ENCODE measurements at places on chromosomes 2 and 18.

GRCh38 chr2:241673189-241673663, 13.4 kb downstream of the DTYMK start:
- no peak for DNase-seq

DNA sequence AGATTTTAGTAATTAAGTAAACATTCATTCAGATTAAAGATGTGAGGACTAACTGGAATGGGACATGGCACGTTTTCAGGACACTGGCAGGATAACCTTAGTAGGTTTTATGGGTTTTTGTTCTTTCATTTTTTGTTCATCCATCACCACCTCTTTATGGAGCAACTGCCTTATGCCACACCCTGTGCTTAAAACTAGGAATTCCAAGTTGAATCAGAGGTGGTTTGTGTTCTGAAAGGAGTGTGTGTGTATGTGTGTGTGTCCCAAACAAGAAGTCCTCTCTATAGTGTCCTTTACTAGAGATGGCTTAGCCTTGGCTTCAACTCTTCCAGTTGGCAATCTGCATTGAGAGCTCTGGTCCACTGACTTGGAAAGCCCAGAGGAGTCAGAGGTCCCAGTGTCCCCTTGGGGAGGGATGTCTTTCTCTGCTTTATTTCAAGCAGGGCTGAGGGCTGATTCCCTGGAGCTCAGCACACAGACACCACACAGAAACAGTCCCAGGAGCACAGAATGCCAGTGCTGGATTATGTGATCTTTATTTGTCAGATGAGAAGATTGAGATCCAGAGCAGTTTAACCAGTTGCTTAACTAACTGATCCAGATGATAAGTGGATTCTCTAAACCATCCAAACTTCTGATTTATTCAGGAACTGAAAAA, 25.2 kb downstream of the RHOB start:
- DNase-seq, result no peak

- no peak for DNase-seq
Observed at GRCh38 chr2:238425505-238425978, 1.2 kb upstream of the ASB1 start.

DNA sequence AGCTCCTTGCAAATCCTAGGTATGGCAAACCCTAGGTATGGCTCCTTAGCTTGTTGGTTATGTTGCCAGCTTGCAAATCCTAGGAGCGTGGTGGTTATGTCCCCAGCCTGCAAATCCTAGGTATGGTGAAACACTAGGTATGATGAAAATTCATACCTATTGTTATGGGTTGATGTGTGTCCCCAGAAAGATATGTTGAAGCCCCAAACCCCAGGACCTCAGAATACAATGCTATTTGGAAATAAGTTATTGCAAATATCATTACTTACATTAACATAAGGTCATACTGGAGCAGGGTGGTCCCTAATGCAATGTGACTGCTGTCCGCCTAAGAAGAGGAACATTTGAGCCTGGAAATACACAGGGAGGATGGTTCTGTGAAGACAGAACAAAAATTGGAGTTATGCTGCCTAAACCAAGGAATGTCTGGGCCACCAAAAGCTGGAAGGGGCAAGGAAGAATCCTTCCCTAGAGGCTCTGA, 220.8 kb downstream of the MYCN start:
- DNase-seq, result no peak

DNA sequence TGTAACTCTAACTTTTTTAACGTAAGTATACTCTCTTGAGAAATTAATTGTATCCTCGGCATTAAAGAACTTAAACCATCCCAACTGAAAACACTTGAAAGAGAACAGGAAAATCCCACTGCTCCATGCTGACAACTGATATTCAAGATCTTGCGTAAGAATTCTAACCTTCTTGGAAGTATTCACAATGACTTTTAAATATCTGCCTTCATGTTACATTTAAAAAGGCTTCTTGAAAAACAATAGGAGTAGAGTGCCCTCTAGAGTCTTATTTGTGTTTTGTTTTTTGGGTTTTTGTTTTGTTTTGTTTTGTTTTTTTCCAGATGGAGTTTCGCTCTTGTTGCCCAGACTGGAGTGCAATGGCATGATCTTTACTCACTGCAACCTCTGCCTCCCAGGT, 65.4 kb upstream of the DNAJC10 start:
- peak; percentile 25 for DNase-seq

- no peak for DNase-seq
Observed at GRCh38 chr2:46805401-46805951, 110.1 kb downstream of the MCFD2 start.

GRCh38 chr2:80530442-80531064, 226.0 kb upstream of the LRRTM1 start:
- DNase-seq, result no peak

GRCh38 chr2:22209545-22209944, 1085.8 kb downstream of the TDRD15 start:
- DNase-seq, result no peak

DNA sequence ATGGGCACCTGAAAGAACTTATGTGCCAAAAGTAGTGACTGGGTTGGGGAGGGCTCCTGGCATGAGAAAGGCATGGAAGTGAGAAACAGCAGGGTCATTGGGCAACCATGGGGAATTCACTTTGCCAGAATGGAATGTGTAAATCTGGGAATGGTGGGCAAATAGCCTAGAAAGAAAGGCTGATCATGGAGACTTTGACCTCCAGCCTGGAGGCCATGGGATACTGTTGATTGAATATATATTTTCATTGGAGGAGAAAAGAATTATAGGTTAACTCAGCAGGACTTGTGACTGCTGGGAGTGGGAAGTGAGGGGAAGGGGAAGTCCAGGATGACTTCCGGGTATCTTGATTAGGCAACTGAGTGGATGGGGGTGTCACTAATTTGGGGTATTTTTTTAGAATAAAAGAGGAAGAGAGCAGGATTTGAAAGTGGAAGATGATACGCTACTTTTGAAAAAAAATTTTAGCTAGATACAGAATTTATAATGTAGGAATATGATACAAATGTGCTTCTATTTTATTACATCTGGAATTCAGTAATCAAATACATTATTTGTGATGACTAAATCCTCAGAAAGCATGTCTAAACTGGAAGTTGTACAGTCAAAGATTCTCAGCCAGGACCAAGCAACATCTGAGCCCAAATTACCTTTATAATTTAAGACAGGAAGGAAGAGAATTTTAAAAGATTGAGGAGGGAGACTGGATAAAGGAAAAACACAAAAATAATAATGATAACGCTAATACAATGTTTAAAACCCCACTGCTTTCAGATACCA, 116.2 kb downstream of the GATA6 start:
- no peak for DNase-seq

- DNase-seq, result peak; percentile 73
Observed at GRCh38 chr2:10668402-10669012, 21.3 kb downstream of the NOL10 start.

DNA sequence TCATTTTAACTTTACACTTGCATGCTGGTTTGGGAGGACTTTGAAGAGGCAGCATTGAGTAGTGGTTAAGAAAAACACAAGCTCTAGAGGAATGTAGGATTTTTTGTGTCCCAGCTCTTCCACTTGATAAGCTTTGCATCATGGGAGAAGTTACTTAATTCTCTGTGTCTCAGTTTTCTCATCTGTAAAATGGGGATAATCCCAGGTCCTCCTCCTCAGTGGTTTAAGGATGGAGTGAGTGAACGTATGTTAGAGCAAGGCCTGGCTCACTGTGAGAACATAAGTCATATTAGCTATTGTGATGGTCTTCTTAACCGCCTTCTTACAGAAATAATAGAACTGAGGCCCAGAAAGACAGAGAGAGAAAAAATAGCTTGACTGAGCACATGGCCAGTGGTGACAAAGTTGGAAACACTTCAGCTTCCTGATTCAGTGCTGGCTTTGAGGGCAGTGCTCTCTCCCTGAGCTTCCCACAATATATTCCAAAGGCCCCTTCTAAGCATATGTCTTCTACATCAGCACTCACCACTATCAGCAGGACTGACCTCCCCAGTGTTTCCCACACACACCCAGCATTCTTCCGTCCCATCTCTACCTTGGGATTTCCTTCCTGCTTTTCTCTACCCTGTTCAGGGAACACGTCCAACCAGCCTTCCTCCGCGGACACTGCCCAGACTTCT, 214.9 kb upstream of the TNP1 start:
- DNase-seq, result no peak

DNA sequence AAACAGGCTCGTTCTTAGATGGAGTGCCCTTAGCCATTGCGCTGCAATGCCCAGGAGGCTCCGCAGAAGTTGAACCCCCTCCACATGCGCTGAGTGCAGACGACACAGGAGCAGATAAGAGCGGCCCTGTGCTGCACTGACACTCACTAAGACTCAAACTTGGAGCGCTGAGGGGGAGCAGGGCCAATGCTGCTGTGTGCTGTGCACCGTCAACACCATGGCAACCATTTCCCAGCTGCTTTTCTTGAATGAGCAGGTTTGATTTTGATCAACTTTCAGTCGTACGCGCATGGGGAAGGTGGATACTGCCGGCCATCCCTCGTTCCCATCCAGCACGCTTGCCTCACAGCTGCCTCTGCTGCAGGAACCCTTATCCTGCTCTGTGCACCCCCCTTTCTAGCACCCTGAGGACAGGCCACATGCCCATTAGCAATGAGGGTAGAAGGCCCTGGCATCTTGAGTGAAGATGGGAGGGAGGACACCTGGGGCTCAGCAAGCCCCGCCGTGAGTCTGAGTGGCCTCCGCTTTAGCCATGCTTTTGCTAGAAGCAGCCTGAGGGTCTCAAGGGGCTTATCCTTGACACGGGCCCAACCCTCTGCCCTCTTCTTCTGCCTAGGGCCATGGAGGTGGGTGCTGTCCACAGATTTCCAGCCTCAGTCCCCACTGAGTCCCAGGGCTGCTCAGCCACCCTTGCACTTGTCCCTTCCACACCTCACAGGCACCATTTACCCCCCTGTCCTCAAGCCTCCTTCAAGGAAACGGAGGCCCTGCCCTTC, 271.9 kb downstream of the PHLPP1 start:
- DNase-seq, result no peak

GRCh38 chr2:159695795-159696448, 16.4 kb upstream of the MARCHF7 start:
- no peak for DNase-seq

DNA sequence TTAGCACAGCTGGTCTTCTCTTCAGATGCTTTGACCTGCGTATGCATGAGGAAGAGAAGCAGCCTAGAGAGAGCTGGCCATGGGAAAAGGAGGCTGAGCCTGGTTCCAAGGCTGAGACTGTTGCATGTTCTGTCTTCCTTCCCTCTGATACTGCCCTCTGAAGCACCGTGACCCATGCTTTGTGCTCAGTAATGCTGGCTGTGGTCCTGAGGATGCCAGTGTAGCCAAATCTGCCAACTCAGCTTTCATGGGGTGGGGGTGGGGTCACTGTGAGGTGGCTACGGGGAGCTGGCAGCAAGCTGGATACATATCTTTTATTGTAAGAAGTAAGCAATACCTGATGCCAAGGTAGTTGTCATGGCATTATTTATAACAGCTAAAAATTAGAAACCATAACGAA, 41.5 kb downstream of the EPAS1 start:
- DNase-seq, result no peak

DNA sequence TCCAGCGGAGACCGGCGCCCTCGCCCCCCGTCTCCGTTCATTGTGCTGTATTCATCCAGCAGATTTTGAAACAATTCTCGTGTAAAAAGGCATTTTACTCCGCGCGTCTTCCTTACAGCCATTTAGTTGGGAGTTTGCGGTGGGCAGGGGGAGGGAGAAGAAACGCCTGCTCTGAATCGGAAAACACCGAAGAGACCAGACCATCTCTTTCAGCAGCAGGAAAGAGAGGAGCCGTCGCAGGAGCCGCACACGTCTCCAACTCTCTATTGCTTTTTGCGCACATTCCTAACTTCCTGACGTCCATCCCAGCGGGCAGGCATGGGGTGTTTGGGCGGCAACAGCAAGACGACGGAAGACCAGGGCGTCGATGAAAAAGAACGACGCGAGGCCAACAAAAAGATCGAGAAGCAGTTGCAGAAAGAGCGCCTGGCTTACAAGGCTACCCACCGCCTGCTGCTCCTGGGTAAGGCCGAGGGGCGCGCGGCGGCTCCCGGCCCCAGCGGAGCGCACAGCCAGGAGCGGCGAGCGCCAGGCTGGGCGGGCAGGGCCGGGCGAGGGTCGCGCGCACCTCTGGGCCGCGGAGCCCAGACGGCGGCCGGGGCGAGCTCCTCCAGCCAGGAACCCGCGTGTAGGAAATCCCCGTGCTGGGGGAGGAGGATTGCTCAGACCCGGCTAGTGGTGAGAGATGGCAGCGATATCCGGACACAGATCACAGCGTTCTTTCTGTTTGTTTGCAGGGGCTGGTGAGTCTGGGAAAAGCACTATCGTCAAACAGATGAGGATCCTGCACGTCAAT, 63.2 kb downstream of the GNAL start:
- DNase-seq, result peak; percentile 39

DNA sequence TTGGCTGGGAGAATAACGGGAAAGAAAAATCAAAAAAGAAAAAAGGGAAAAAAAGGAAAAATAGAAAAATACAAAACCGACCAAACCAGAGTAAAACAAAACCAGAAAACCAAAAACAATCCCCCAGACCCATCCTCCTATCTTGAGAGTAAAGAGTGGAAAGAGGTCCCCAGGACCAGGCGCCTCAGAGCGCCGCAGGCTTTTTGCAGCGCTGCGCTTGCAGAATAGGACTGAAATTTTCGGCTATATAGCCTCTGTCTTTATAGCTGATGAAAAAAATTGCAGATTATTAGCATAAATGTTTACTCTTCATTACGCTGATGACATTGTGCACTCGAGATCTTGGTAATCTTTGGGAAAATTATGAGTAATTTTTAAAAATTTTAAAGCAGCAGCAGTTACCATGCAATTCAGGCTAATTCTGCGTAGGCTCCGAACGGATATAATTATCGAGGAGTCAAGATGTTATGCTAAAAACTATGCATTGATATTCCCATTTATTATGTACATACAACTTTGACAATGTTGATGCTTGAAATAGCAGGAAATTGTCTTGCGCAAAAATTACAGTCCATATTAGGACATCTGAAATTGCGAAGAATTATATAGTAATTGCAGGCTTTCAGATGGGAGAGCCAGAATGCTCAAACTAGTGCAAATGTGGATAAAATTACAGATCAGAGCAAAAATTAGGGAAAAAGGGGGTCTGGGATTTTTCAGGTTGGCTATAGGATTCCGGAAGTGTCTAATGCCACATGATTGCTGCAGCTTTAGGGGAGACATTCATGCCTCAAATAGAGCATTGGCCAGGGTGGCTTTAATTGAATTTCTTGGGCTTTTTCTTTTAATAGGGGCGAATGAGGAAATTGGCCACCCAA, 8.3 kb downstream of the DLX1 start:
- DNase-seq, result no peak

- no peak for DNase-seq
Observed at GRCh38 chr2:8214036-8214615, 467.7 kb upstream of the ID2 start.
